ENCODE measurements at places on chromosomes 7 and 10.

GRCh38 chr7:43647339-43647672 lies 64.4 kb downstream of the STK17A start:
- DNase-seq: peak; percentile 41

GRCh38 chr10:124614003-124614659 lies 130.0 kb downstream of the FAM53B start:
- DNase-seq: no peak

DNA sequence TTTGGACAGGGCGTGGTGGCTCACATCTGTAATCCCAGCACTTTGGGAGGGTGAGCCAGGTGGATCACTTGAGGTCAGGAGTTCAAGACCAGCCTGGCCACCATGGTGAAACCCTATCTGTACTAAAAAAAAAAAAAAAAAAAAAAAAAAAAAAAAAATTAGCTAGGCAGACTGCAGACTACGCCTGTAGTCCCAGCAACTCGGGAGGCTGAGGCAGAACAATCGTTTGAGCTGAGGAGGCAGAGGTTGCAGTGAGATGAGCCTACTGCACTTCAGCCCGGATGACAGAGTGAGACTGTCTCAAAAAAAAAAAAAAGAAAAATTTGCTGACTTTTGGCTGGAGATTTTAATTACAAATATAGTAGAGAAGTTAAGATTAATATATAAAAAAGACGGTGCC lies 104.0 kb downstream of the HIPK2 start:
- no peak for DNase-seq

GRCh38 chr7:43756368-43757072 lies 2.0 kb upstream of the BLVRA start:
- no peak for DNase-seq
